ENCODE measurements at places on chromosomes 4 and X. TPM values are rescaled to one million over a fixed set of nuclear protein-coding genes. Genes with fewer than 3 reads are reported as not detected.

CCNQ gene
- 37.3 TPM for total RNA-seq

SULT1B1 gene
- total RNA-seq = 0.74 TPM

MTTP gene
- 1.0 TPM for total RNA-seq

C4orf51 gene
- total RNA-seq = not detected

POU3F4 gene
- not detected for total RNA-seq

SSX1 gene
- total RNA-seq = not detected

CFAP47 gene
- 0.06 TPM for total RNA-seq

CSAG3 gene
- total RNA-seq = 2.2 TPM

ABLIM2 gene
- total RNA-seq = 0.23 TPM

CLDN22 gene
- not detected for total RNA-seq

DNA sequence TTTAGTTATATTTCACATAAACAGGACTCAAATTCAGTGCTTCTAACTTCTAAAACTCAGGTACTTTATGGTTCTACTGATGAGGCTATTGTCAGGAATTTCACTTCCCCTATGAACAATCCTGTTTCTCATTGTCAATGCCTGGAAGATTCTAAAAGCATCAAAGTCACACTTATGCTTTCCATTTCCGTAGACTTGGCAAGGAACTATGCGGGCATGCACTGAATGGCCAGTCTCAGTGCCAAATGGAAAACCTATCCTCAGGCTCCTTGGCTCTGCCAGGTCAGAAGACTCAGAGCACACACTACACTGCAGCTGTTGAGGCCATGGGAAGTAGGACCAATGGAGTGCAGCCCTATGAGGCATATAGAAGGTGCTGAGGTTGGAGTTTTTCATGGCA lies 97.0 kb upstream of the PTPN13 start:
- no peak for DNase-seq

- peak; percentile 35 for DNase-seq
Measured at GRCh38 chr4:7828793-7829301, 110.8 kb downstream of the AFAP1 start.

GRCh38 chrX:146278381-146278780 lies 460.8 kb downstream of the SLITRK2 start:
- DNase-seq = no peak

DNA sequence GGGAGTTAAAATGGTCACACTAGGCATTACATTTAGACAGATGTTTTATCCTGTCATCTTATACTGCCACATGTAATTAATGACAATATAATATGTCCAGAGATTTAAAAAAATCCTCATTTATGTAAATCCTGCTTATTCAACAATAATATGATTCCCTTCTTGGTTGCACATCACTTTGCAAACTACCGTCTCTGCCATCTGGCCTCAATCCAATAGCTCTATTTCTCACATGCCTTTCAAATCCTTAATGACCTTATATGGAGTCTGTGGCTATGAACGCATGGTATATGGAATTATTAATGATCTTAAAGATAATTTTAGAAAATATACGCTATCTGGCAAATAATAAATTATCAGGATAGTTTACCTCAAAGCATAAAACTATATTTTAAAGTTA lies 144.5 kb downstream of the NPNT start:
- DNase-seq = no peak

DNA sequence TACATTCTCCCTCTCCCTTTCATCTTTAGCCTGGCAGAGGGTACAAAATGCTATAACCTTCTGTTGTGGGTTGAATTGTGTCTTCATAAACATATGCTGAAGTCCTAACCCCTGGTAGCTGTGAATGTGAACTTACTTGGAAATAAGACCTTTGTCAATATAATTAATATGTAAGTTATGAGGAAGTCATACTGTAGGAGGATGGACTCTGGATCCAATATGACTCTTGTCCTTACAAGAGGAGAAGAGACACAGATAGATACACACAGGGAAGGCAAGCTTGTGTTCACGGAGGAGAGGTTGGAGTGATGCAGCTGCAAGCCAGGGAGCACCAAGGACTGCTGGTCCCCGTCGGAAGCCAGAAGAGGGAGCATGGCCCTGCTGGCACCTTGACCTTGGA lies 94.7 kb downstream of the SLC2A9 start:
- DNase-seq = no peak

DNA sequence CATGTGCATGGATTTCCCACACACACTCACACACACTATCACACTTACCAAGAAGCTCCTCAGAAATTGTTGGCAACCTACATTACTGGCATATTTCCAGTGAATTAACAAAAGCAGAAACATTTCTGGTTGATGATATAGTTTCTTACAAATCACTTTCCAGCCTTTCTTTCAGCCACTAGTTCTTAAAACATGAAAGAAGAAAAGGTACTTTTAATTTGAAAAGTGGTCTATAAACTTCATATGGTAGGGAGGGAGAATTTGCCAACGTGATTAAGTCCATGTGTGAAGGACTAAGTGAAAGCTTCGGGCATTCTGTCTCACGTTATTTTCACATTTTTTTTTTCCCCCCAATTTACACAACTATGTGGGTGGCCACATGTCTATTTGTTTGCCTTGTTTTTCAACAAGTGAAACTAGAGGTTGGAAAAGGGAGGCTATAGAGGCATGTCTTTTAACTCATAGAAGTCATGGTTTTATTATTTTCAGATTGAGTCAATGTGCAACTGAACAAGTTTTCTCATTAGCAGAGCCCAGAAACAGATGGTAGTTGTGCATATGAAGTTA lies 832.1 kb upstream of the INTU start:
- DNase-seq = no peak

- peak; percentile 44 for DNase-seq
Measured at GRCh38 chr4:57148831-57149505, 38.8 kb upstream of the IGFBP7 start.

GRCh38 chrX:44022964-44023363 lies 49.8 kb upstream of the NDP start:
- no peak for DNase-seq

DNA sequence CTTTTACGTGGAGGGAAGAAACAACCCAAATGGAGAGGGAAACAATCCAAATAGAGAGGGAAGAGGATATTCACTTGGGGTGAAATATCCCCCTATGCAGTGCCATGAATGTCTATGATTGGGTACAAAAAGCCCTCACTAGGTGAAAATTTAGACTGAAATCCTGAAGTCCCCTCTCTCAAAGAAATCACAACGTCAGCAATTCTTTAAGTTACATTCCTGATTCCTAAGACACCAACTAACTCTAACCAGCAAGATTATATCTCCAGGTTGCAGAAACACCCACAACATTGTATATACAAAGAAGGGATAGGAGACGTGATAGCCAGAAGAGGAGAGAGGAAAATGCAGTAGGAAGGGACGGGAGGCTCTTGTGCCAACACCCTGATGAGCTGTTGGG lies 374.3 kb downstream of the DCAF12L2 start:
- DNase-seq = no peak

GRCh38 chr4:76211769-76212708 lies 1.6 kb downstream of the SCARB2 start:
- DNase-seq = no peak

GRCh38 chr4:95051702-95052020 lies 293.9 kb downstream of the BMPR1B start:
- no peak for DNase-seq

GRCh38 chr4:1203026-1203616 lies 30.7 kb upstream of the SPON2 start:
- DNase-seq = no peak

- no peak for DNase-seq
Measured at GRCh38 chrX:117860517-117860916, 256.1 kb downstream of the KLHL13 start.

DNA sequence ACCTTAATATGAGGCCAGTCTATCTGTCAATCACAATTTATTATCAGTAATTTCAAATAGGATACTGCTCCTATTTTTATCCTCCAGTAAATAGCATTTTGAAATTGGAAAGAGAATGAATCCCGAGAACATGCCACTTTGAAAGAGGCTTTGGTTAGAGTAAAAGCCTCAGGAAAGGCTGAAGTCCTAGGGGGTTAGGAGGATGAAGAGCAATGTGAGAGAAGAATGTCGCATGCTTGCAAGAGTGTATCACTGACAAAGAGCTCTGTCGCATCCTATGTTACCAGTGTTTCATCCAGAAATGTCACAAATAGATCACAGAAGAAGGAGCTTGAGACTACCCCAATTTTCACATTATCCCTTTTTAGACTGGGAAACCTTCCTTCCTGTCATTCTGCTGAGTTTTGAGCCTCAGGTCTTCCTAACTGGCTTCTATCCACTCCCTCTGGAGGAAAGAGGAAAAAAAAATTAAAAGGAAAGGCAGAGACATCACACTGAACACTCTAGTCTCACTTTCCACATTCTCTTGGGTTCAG lies 39.8 kb downstream of the GPM6A start:
- no peak for DNase-seq

- DNase-seq = peak; percentile 21
Measured at GRCh38 chr4:158051401-158052235, 121.2 kb downstream of the GASK1B start.

DNA sequence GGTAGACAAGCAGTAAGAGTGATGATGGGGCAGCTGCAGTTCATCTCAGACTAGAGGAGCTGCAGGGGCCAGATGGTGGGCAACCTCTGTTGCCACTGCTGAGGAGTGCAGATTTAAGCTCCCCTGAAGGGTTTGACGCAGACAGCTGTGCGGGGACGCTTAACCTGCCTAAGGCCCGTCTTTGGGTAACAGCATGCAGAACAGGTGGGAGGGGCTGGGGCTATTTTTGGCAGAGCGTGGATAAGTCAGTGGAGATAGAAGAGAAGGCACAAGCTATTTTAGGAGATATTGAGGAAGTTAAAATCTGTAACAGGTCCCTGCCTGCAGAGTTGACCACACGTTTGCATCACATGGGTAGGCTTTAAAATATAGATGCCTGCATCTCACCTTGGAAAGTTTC lies 10.5 kb downstream of the CD99 start:
- DNase-seq = no peak

DNA sequence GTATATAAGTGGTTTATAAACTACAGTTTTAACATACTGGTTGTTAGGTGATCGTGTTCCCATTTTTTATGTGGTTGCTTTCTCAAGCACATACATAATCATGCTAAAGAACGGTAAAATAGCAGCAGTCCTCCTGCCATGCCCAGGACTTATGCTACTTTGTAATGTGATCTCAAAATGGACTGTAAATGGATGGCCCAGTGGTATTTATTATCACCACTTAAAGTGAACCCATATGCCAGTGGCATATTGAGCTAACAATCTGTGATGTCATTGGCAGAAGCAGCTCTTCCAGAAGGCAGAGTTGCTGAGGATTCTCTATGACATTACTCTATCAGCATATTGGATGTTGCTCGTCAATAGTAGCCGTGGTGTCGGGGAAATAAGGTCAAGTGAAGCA lies 28.6 kb downstream of the ANK2 start:
- DNase-seq = no peak

GRCh38 chr4:110753466-110753865 lies 130.6 kb upstream of the PITX2 start:
- DNase-seq = no peak

DNA sequence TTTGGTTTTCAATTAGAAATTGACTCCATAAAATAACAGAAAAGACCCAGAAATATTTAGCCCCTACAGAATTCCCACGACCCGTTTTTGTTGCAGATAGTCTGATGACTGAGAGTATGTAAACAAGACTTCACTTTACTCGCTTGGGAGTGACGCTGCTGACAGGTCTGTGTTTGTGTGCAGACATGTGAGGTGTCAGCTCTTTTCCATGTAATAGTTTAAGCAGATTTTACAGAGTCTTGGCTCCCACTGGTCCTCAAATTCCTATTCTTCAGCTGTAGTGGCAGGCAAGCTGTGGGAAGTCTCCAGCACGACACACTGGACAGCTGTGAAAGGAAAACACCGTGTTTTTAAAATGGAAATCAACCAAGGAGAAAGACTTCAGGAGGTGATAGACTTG lies 455.7 kb downstream of the GABRG1 start:
- no peak for DNase-seq

- no peak for DNase-seq
Measured at GRCh38 chr4:82381235-82381634, 7.4 kb upstream of the HNRNPD start.

DNA sequence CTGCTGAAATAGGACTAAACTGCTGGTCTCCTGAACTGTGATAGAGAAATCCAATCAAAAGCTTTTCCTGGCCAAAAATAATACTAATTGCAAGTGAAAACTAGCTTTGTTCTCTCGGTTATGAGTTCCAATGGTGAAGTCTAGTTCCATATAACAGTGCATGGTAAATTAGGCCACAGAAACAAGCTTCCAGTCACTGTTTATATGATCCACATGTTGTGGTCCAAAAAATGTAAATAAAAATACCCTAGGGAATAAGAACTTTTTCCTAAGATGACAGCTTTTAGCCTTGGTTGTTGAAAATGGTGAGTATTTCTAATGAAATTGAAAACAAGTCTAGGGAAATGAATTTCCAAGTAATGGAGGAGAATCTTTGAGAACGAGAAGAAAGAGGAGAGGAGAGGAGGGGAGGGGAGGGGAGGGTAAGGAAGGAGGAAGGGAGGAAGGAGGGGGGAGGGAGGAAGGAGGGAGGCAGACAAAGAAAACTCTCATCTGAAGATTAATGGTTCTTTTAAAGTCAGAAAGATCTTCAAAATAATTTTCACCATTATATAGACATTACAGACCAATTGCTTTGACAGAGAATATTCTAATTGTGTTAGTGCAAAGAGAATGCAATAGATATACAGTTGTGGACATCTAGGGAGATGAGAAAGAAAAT lies 26.1 kb downstream of the PALLD start:
- no peak for DNase-seq

DNA sequence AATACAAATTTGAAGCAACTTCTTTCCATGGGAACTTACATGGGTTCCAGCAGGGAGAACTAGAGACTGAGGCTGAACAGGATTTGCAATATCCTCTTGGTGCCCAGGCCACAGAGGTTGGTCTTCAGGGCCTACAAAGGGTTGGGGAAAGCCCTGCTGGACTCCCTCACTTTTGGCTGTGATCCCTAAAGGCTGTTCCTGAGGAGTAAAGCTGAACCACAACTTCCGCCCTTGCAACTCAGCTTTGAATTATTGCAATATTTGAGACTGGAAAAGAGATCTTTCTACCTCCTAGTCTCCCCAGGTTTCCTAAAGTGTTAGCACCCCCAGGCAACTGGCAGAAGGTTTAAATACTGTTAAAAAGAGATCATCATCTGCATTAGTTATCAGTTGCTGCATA lies 26.9 kb downstream of the DCHS2 start:
- peak; percentile 19 for DNase-seq

DNA sequence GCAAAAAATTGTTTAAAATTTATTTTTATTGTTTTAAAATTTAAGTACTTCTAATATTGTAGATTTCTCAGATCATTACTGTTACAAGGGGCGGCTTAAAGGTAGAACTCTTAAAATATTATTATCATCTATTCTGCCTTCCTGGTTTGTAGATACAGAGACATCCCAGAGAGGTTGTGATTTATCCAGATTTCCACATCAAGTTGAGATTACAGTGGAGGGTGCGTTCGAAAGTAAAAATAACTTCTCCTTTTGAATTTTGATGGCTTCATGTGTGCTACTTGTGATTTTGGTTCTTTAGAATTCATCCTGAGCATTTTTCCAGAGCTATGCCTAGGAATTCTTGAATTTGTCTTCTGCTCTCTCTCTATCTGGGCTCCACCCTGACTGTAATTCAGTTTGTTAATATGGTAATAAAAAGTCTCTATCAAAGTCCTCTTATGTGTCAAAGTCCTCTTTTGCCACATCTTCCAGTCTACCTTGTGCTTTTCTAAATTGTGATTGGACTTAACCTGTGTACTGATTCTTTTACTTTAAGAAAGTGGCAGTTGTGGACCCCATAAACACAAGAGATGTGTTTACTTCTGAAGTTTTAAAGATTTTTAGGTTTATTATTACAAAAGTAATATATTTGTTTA lies 37.2 kb downstream of the CLCN3 start:
- DNase-seq = no peak

Measured in Daoy (cell line).